NCI-H187 (cell line): ENCODE measurements at places on chromosomes 11 and 22.

- no peak for DNase-seq
Measured at GRCh38 chr11:45083544-45084087, 62.8 kb upstream of the PRDM11 start.

GRCh38 chr11:62823677-62824076, 8.2 kb downstream of the STX5 start:
- DNase-seq, result no peak

- DNase-seq, result no peak
Measured at GRCh38 chr11:45239733-45240132, 46.4 kb downstream of the SYT13 start.

DNA sequence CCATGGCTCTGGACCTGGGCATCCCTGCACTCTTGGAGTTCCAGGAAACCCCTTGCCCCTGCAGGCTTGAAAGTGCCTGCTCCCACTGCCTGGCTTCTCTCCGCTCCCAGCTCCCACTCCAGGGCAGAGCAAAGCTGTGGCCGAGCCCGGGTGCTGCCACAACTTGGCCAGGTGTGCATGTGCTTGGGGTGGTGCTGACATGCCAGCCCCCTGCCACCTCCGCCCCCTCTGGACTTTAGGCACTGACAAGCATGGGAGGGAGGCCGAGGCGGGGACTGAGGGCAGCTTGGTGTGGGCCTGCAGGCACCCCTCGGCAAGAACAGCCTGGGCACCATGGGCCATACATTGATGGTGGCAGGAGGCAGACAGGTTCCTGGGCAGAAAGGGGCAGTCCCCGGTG, 56.4 kb upstream of the B3GNT6 start:
- DNase-seq, result no peak

DNA sequence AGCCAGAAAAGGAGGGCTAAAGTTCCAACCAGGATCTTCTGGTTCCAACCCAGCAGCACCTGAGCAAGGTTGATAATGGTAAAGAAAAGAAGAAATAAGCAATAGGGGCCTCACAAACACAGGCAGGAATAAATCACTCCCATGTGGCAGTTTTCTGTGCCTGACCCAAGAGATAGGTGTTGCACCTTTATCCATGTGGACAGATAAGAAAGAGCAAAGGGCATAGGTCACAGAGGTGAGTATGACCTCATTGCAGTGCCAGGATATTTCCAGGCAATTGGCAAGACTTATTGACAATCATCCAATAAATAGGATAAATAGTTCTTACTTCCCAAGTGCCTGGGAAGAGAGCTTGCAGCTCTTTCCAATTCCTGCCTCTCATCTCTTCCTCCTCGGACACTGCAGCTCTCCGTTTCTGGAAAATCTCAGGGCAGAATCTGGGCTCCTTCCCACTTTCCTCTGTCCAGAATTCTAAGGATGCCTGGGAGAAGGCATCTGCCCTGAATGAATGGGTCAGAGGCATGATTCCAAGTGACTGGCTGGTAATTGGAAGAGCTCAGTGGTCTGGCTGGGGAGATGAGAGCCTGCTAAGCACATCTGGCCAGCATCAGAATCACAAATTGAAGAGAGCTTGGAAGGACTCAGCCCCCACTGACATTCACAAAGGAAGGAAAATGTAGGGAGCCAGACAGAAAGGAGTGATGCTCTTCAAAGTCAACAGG, 14.5 kb upstream of the LRRC55 start:
- DNase-seq, result no peak

GRCh38 chr11:66172146-66172545, 96.3 kb upstream of the RAB1B start:
- DNase-seq, result no peak

DNA sequence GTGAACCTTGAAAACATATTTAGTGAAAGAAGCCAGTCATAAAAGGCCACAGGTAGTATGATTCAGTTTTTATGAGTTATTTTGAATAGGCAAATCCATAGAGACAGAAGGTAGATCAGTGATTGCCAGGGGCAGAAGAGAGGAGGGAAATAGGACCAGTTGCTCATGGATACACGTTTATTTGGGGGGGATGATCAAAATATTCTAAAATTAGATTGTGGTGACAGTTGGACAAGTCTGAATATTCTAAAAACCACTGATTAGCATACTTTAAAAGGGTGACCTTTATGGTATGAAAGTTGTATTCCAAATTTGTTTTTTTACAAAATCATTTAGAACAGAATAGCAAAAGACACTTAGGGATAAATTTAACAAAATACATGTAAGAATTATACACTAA, 28.6 kb downstream of the QSER1 start:
- no peak for DNase-seq

GRCh38 chr11:118211006-118211405, 13.8 kb downstream of the JAML start:
- no peak for DNase-seq
